Panc1 (cell line): ENCODE measurements at places on chromosomes 1 and 21. TPM values are rescaled to one million over a fixed set of nuclear protein-coding genes. Genes with fewer than 3 reads are reported as not detected.

DNA sequence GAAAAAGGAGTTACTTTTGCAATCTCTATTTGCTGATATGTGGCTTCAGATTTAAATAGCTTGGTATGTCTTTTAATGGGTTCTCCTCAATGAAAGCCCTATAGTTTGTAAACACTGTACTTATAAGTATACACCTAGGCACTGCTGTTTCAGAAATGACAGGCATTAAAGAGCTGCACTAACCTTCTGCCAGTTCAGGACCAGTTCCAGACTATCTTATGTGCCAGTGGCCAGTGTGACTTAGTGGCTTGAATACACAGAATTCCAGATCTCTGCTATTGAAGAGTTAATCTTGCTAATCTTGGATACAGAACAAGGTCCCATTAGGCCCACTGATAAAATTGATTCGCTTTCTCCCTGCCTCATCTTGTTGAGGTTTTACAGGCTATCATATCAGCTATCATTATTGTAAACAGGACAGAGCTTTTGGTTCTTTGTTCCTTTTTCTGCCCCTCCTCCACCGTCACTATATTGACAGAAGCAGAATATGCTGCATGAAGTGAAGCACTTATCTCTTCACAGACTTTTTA lies 337.5 kb downstream of the LRRIQ3 start:
- no peak for DNase-seq

DNA sequence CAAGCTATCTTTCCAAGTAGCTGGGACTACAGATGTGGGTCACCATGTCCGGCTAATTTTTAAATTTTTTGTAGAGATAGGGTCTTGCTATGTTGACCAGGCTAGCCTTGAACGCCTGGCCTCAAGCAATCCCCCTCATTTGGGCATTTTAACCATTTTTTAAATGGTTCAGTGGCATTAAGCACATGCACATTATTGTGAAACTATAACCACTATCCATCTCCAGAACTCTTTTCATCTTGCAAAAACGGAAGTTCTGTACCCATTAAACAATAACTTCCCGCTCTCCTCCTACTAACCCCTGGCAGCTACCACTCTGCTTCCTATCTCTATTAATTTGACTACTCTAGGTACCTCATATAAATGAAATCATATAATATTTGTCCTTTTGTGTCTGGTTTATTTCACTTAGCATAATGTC lies 4.8 kb upstream of the IL6R start:
- DNase-seq: no peak

Gene SLC35F3
- 19.1 TPM for total RNA-seq

Gene HSD11B1
- total RNA-seq: not detected

Gene COL11A1
- total RNA-seq: 106 TPM

DNA sequence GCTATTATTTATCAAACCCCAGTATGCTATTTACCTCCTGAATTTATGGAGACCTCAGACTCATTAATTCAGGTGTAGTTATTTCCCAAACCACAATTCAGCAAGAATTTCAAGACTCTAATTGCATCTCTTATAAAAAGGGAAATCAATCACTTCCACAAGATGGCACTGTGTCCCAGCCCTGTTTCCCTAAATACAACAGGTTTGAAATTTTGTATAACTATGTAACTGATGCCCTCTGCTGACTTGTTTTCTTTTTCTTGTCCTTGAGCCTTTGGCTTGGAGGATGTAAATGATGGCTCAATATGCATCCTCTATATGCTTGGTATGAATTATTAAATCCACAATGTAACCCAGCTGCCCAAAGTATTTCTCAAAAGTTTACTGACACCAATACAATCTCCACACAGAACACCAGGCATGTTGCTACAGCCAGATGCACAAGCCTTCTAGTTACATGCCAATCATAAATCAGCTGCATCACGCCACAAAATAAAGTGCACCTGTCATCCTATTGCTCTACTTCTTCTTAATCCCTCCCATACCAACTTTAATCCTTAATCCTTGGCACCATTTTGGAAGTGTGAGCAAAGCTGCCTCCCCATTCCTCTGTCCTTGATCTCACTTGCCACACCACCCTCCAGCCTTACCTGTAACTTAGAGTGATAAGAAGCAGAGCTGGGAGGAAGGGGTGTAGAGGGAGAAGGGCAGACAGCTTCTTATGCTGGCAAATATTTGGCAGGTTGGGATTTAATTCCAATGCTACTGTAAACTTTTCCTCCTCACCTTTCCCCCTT lies 9.0 kb downstream of the C1orf105 start:
- peak; percentile 55 for DNase-seq

GRCh38 chr1:202649553-202650392 lies 60.5 kb downstream of the SYT2 start:
- no peak for DNase-seq

- no peak for DNase-seq
These were observed 19.9 kb downstream of the HIPK1 start for GRCh38 chr1:113949007-113949406.

Gene E2F2
- 9.5 TPM for total RNA-seq

- no peak for DNase-seq
These were observed 39.5 kb downstream of the TRPM2 start for GRCh38 chr21:44392916-44393315.

- DNase-seq: no peak
These were observed 332.0 kb downstream of the PDE4B start for GRCh38 chr1:66124670-66125069.

DNA sequence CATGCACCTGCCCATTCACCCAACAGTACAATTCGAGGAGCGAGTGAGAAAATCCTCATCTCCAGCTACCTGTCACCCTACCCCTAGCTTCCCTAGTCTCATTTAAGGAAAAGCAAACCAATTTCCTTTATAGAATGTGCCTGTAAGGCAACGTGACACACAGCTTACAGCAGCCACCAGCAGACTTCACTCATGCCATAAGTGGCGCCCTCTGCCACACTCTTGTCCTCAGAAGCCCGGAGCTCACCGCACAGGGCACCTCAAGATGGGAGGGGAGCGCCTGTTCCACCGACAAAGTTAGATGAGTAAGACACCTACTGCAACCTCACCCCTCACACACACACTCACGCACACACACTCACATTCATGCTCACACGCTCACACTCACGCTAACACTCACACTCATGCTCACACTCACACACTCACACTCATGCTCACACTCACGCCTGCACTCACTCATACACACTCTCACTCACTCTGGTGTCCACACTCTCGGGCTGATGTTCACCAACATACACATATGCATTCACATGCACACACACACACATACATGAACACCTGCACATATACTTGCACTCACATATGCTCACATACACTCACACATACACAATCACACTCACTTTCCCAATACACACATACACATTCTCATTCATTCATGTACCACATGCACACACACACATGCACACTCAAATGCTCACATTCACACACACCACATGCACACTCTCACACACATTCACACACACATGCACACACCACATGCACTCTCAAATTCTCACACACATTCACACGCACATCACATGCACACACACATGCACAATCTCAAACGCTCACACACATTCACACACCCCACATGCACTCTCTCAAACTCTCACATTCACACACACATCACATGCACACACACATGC lies 170.7 kb downstream of the PSMG1 start:
- DNase-seq: no peak

GRCh38 chr1:57254022-57254421 lies 169.8 kb downstream of the DAB1 start:
- no peak for DNase-seq

DNA sequence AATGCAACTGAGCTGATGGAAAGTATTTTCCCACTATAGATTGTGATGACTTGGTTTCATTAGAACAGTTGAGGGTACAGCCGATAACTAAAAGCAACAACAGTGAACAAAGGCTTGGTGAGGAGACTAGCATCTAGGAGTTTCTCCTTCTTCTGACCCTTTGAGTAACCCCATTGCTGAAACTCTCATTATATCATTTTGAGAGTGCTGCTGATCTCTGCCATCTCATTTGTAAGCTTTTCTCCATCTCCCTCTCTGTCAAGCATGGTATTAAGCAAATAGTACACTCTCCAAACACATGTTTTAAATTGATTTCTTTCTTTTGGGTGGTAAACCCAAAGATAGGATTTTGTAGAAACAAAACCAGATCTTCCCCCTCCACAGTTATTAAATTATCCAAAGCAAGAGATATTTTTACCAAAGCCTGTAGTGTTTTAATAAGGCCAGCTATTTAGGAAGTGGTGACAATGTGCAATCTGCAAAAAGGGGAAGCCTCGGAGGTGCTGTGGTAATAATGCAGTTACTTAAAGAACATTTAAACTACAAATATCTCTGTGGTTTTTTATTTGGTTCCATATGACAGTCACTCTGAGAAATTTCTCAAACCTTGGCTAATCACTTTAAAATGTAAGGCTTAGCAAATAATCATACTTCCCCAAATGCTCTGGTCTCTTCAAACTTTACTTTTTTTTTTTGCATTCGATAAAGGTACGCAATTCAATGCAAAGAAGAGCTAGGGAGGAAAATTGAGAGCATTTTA lies 287.5 kb downstream of the HLX start:
- no peak for DNase-seq

Gene LHX4
- total RNA-seq: 0.72 TPM

Gene CGN
- 10.2 TPM for total RNA-seq

GRCh38 chr1:224959115-224959514 lies 29.6 kb downstream of the DNAH14 start:
- no peak for DNase-seq

Gene RYR2
- total RNA-seq: 0.03 TPM

Gene BMP8B
- total RNA-seq: 3.7 TPM

Gene C1orf185
- not detected for total RNA-seq

DNA sequence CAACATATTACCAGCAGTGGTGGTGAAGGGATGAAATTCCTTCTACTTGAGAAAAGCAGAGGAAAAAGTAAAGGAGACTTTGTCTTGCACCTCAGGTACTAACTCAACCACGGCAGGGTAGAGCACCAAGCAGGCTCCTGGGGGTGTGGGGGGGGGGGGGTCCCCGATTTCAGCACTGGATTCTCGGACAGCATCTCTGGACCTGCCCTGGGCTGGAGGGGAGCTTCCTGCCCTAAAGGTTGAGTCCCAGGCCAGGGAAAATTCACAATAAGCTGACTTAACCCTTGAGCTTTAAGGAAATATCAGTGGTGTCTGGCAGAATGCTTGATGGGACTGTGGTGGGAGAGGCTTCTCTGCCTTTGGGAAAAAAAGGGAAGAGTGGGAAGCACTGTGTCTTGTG lies 233.2 kb upstream of the CXADR start:
- no peak for DNase-seq

Gene PROX1
- total RNA-seq: 0.13 TPM

Gene MRPL24
- 80.4 TPM for total RNA-seq

Gene TINAGL1
- total RNA-seq: 6.1 TPM

DNA sequence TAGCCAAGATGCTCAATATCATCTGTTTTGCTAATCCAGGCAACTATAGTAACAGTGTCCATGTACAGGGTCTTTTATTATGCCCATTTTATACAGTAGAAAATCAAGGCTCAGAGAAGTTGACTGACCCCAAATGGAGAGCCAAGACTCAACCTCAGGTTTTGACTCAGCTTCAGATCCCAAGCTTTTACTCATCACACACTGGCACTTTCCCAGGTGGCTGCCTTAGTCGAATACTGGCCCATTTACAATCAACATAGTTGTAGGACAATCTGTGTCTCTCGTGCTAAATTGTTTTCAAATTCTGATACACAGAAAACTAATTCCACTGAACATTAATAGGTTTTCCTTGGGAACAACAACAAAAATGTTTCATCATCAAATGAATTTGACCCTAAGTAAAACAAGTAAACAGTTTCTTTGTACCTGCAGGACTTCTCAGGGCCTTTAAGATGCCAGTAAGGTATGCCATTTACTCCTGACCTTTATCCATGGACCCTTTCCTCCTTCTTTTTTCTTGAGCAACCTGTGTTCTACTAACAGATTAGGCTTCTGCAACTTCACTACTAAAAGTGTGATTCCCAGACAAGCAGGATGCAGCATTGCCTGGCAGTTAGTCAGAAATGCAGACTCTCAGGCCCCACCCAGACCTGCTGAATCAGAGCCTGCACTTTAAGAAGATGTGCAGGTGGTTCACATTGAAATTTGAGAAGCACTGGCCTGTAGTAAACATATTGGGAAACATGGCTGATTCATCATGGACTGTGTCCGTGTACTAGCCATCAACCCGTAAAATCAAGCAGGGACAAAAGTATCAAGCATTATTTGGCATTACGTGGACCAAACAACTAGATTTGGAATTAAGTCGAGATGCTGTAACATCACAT lies 128.8 kb downstream of the RRAGC start:
- no peak for DNase-seq

DNA sequence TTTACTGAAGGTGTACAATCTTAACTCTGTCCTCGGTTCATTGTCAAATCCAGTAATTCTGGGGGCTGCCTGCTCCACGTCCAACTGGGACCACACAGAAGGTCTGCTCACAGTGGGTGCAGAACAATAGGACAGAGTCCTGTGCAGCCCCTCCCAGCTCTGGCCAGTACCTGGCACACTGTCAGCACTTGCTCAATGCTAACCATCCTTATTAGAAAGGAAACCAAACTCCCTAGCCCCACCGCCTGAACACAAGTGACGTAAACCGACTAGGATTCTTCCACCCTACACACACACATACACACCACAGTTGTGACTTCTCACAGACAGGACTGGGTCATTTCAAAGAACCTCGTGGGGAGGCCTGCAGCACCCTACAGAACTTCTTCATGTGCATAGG lies 5.2 kb downstream of the BCAR3 start:
- no peak for DNase-seq

Gene CD1B
- not detected for total RNA-seq

DNA sequence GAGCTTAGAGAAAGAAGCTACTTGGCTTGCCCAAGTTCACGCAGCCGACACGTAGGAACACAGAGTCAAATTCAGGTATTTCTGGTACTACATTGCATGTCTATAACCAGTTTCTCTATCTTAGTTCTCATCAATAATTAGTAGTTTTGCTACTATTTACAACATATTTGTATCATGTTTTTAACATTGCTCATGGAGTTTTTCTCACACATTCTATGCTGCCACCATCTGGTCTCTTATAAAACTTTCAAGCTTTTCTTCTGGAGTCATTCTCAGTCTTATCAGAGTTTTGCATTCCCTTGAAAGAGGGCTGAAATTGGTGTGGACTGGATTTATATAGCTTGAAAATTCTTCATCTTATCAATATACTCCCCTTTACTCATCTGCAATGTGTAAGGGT lies 118.8 kb upstream of the PALMD start:
- DNase-seq: no peak

DNA sequence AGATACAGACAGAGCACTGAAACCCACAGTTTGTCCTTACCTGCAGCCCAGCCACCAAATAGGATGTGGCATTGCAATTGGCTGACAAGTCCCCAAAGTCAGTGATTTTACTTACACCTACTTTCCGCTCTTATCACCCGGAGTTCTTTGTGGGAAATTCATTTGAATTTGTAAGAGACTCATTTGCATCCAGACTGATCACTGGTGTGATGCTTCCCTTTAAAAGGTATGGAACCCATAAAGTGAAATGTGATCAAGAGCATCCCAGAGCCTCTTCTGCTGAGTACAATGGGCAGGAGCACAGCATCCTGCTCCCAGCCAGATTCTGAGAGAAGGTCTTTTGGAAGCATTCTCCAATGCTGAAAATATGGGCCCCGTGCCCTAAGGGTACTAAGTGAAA lies 161.4 kb downstream of the DAB1 start:
- no peak for DNase-seq

Gene CNKSR1
- total RNA-seq: 13.7 TPM

GRCh38 chr21:44795342-44795741 lies 6.3 kb downstream of the UBE2G2 start:
- DNase-seq: no peak
